ENCODE measurements at places on chromosomes 3 and 15. TPM values are rescaled to one million over a fixed set of nuclear protein-coding genes. Genes with fewer than 3 reads are reported as not detected.

DNA sequence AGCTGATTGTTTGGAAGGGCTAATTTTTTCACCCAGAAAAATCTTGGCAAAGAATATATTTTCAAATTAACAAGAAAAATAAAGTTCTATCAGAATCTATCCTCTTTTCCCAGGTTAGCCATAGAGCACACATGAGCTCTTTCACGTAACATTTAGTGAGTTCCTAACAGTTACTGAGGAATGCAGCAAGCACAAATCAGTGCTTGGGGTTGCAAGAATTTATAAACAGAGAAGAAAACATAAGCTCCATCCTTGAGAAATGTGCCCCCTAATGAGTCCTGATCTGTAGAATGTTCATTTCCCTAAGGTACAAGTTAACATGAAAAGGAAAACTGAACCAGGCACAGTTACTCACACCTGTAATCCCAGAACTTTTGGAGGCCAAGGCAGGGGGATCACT is 13.9 kb downstream of the EOGT start:
- DNase-seq, result no peak

- DNase-seq, result no peak
Measured at GRCh38 chr3:42708611-42709151, 6.1 kb upstream of the HHATL start.

DNA sequence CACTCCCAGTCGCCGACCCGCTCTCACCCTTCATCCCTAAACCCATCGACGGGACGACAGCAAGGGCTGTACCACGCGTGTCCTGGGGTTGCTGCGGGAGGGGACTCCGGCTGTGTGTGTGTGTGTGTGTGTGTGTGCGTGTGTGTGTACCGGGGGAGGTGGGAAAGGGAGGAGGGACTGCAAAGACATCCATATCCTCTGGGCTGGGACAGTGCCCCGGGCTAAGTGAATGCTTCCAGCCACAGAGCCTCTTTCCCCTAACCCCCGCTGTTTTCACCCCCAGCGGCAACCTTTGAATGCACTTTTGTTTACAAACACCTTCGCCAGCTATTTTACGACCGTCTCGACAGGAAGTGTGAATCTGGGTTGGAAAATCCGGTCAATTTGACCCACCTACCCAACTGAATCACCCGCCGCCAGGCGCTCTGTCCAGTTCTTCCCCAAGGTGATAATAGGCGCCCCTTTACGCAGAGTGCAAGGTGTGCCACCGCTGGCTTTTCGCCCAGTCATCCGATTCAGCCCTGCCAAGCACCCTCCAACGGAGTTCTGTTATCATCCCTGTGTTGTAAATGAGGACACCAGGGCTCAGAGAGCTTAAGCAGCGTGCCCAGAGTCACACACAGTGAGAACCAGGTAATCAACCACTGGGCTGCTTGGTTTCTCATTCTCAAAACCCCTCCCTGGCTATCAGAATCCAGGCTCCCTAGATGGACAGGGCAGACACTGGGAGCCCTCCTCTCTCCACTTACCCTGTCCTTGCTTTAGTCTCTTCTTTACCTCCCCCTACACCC is 739 bp upstream of the AMOTL2 start:
- DNase-seq, result no peak

- no peak for DNase-seq
Measured at GRCh38 chr3:23981136-23981535, 36.0 kb downstream of the NR1D2 start.

DNA sequence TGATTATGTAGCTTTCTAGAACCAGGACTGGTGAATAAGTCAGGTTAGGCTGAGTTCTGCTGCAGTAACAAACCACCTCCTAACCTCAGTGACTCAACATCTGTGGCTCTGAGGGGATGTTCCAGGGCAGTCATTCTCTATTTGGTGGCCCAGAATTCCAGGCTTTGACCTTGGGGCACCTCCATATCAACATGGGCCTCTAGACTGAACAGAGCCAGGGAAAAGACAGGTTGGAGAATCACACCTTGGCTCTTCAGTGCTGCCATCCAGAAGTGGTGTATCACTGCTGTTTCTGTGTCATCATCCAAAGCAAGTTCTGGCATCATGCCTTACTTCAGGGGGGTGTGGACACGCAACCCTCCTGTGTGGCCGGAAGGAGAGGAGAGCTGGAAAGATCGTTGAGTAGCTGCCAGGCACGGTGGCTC is 15.3 kb downstream of the ZBTB47 start:
- peak; percentile 82 for DNase-seq

MEX3B gene
- 1.1 TPM for total RNA-seq

DNA sequence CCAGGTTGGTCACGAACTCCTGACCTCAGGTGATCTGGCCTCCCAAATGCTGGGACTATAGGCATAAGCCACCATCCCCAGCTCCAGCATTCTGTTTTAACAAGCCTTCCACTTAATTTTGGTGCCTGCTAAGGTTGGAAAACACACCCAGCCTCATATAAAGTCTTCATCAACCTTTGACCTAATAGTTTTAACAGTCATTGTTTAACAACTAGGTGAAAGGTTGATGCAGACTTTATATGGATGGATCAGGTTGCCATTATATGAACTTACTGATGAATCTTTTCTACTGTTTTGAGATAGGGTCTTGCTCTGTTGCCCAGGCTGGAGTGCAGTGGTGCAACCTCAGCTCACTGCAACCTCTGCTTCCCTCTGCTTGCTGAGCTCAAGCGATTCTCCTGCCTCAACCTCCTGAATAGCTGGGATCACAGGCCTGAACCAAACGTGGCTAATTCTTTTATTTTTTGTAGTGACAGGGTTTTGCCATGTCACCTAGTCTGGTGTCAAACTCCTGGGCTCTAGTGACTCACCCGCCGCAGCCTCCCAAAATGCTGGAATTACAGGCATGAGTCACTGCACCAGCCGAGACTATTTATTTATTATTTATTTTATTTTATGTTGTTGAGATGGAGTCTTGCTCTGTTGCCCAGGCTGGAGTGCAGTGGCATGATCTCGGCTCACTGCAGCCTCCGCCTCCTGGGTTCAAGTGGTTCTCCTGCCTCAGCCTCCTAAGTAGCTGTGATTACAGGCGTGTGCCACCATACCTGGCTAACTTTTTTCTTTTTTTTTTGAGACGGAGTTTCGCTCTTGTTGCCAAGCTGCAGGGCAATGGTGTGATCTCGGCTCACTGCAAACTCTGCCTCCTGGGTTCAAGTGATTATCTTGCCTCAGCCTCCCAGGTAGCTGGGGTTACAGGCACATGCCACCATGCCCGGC is 3.1 kb upstream of the RPAP1 start:
- DNase-seq, result no peak

GRCh38 chr15:68704496-68705021 is 116.1 kb downstream of the ANP32A start:
- DNase-seq, result no peak

All from lower leg skin (tissue), 4 donors.